ENCODE measurements at places on chromosomes 5 and 9.

DNA sequence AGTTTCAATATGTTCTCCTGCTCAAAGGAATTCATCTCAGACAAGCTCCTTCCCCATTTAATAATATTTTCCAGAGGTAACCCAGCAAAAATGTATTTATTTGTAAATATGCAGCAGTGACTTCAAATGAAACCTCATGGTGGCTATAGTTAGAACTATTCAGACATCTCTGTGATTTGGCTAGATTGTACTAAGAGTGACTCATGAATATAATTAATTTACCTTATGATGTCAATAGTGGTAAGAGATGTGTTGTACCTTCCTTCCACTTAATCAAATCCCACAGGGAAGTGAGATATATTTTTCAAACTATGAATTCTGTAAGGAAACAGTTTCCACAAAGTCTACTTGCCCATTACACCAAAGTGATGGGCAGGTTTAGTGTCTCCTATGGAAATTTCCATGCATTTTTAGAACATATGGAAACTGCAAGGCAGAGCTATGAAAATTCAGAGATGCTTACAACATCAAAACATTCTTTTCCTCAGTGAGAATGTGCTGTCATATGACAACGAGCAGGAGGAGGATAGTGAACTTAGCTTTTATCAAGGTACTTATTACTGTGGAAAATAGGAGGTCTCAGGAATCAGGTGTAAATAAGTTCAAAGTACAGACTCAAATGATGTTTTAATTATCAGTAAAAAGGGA, 34.0 kb upstream of the SPDL1 start:
- DNase-seq: no peak

- no peak for DNase-seq
Measured at GRCh38 chr5:43891112-43891511, 288.1 kb downstream of the NNT start.

- peak; percentile 39 for DNase-seq
Measured at GRCh38 chr9:7542693-7543092, 256.9 kb downstream of the DMAC1 start.

DNA sequence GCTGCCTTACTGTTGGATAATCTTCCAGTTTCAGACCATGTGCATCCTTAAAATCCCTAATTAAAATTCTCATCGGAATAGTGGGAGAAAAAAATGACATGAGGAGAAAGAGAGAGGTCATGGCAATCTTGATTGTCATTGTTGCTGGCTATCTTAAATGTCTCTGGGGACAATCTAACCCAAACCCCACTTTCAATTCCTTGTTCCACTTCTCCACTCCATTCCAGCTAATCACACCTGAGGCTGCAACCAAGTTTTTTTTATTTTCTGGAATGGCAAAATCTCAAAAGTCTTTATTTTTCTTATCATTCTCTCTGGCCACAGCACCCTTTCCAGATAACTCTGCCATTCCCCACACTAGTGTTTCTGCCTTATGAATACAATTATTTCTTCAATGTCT, 171.9 kb upstream of the RASA1 start:
- DNase-seq: peak; percentile 18

- no peak for DNase-seq
Measured at GRCh38 chr5:80072103-80073073, 37.2 kb downstream of the THBS4 start.

- peak; percentile 18 for DNase-seq
Measured at GRCh38 chr5:41722359-41722950, 147.8 kb downstream of the OXCT1 start.

GRCh38 chr5:31638345-31638744, 586 bp upstream of the PDZD2 start:
- no peak for DNase-seq

DNA sequence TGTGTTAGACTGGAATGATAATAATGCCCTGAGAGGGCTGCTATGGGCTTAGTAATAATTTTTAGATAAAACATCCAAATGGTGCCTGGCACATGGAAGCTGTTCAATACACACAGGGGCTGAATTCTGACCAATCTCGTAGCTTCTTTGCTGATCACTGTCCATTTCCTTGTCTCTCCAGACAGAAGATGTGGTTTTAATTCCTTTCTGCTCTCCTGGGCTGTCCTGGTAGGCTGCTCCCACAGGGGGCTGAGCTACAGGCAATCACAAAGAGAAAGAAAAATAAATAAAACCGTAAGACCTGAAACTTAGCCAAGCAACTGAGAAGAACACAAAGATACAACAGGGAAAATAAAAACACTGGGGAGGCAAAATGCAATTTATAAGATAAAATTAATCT, 136.5 kb downstream of the CDK5RAP2 start:
- DNase-seq: no peak

DNA sequence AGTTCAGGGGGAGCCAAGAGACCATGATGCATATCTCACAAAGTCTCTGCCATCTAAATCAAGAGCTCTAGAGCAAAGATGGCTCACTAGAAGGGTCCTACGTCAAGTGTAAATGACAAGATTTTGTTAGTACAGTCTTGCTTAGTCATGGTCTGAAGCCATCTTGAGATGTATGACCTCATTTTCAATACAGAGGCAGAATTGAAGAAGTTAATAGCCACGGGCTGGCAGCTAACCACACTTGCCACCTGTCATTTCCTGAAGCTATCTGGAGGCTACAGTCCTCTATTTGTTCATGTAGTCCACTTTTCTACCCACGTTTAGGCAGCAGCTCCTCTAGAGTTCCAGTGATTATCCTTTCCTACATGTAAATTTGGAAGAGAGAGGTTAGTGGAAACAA, 231.7 kb upstream of the CDH12 start:
- peak; percentile 15 for DNase-seq

DNA sequence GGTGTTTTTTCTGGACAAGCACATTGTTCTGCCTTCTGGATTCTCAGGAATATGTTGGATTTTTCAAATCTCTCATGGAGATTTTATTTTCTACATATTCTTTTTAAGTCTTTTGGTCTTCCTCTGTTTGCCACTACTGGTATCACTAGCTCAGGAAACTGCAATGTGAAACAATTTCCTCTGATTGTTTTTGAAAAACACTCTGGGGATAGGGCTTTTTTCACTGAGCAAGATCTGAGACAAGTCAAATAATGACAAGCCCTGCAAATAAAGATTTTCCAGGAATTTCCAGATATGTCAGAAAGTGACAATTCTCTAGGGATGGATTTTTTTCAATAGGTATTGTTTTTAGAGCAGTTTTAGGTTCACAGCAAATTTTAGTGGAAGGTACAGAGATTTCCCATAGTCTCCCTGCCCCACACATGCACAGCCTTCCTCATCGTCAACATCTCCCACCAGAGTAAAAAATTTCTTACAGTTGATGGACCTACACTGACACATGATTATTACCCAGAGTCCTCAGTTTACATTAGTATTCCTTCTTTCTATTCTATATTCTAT, 86.9 kb upstream of the TMEM161B start:
- no peak for DNase-seq

GRCh38 chr9:108019821-108020220, 530.3 kb upstream of the KLF4 start:
- DNase-seq: no peak

- DNase-seq: no peak
Measured at GRCh38 chr5:91339063-91339705, 43.9 kb downstream of the ARRDC3 start.

DNA sequence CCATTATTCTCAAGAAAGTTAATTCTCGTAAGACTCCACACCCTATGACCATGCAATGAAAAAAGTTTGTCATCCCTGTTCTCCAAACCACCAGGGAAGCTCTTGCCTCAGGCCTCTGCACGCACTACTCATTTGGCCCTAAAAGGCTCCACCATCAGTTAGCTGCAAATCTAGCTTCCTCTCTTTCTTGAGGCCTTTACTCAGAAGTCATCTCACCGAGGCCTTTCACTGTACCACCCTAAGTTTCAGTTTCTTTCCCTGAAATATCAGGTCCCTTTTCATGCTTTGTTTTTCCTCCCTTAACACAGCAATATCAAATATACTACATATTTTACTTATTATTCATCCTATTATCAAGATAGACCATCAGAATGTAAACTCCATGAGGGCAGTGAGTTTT, 39.1 kb downstream of the OXCT1 start:
- no peak for DNase-seq

DNA sequence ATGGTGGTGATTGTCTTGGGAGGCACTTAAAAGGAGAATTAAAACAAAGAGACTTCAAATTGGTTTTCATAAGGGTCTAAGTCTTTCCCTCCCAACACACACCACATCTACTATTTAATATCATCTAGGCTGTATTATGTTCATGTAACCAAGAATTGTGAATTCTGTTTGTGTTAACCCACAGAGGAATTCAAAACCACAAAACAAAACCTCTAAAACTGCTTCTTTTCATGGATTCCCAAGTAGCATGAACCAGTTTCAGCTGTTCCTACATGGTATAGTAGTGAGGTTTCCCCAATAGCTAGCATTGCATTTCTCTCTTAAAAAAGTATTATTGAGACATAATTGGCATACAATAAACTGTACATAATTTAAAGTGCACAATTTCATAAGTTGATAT, 283.8 kb downstream of the CD180 start:
- no peak for DNase-seq

DNA sequence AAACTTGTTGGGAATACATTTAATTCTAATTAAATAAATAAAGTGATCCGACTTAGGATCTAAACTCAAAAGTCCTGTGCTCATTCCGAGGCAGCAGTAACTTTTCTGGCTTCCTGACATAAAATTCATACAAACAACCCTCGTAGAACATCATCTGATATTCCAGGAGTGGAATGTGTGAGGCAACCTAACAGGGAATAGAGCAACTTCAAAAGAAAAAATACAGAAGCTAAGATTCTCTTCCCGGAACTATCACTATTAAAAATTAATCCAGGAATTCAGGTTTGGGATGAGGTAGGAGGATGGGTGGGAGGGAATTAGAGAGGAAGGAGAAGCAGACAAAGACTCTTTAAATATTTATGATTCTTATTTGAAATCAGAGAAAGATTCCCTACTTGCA, 32.9 kb upstream of the TRIO start:
- DNase-seq: no peak

- no peak for DNase-seq
Measured at GRCh38 chr5:23703940-23704855, 196.8 kb downstream of the PRDM9 start.

- no peak for DNase-seq
Measured at GRCh38 chr5:159514229-159514810, 184.0 kb upstream of the IL12B start.

DNA sequence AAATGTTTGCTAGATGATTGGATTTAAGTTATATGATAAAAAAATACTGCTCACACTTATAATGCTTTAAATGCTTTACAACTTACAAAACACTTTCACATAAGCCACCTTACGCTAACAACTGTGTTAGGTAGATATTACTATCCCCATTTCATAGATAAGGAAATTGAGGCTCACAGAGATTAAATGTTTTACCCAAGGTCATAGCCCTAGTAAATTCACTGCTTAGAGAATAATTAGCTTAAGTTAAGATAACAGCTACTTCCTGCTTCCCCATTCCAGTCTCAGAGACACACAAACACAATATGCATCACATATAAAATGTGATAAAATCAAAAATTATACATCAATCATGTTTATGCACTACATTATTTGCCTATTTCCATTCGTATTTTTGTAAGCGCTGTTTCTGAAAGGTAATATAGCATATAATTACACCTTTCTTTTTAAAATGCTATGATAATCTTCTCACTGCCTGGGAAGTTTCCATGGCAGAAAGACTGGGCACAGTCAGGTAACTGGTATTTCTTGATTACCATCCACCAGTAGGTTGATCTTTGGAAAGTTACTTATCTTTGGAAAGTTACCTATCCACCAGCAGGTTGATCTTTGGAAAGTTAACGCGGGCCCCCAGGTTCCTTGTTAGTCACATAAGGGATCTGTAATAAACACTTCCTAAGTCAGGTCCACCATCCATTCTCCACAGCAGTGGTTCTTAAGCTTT, 101.1 kb downstream of the NFIB start:
- DNase-seq: no peak

- no peak for DNase-seq
Measured at GRCh38 chr9:91795598-91796241, 154.3 kb downstream of the ROR2 start.

DNA sequence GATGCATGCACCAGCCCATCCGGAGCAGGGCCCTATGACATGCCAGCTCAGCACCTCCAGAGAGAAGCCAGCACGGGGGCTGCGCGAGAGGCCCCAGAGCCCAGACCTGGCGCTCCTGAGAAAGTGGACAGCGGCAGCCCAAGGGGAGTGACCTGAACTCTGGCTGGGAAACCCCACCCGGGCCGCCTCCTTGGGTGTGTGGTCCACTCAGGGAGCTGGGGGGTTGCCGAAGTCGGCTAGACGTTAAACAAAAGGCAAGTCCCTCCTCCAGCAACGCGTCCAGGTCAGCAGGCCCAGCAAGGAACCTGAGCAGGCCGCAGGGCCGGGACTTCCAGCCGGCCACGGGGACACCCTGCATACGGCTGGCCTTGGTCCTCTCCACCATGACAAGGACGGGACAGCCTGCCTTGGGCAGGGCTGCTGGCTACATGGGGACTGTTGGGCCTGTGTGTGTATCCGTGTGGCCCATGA, 35.7 kb downstream of the NACC2 start:
- DNase-seq: no peak

DNA sequence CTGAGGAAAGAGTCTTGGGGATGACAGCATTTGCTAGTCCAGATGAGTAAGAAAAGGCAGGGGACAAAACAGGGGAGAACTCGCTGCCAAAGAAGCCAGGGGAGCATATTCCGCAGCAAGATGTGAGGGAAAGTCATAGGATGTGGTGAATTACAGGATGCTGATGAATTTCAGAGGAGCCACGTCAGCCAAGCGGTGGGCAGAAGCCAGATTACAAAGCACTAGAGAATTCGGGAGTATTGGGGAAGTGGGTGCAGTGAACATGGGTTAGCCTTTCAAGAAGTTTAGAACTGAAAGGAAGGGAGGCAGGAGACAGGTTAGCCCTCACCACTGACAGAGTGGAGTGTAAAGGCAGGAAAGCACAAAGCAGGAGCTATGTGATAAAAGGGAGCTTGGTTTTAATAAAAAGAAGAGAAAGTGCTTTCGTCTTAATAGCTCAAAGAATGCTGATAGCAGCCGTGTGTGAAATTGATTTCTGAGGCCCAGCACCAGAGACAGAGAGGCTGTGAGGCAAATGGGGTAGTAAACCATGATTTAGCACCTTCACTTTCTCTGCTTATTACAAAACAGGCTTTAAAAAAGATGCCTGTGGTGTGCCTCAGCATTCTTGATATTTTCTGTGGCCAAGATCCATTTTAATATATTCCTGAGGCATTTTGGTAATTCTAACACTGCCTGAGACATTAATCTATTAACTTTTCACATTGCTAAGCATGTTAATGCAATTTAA, 16.9 kb downstream of the ADAMTSL1 start:
- DNase-seq: no peak

DNA sequence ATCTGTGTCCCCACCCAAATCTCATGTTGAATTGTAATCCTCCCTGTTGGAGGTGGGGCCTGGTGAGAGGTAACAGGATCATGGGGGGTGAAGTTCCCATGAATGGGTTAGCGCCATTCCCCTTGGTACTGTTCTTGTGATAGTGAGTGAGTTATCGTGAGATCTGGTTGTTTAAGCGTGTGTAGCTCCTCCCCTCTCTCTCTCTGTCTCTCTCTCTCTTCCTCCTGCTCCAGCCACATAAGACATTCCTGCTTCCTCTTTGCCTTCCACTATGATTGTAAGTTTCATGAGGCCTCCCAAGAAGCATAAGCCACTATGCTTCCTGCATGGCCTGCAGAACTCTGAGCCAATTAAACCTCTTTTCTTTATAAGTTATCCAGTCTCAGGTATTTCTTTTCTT, 28.8 kb downstream of the C5orf15 start:
- DNase-seq: no peak
